Stimulated activated CD4-positive, alpha-beta T cell treated with anti-CD3 and anti-CD28 coated beads, Interleukin-12 subunit alpha, Interleukin-12 subunit beta, amount 100 ng/mL, for 48 hours (primary cell): ENCODE measurements at places on chromosomes 7 and 10.

- no peak for DNase-seq
Measured at GRCh38 chr10:43899224-43899959, 250.7 kb upstream of the ZNF32 start.

GRCh38 chr7:1671594-1672451 lies 1.7 kb downstream of the ELFN1 start:
- DNase-seq: no peak

- no peak for DNase-seq
Measured at GRCh38 chr7:112206991-112207592, 597 bp downstream of the ZNF277 start.

GRCh38 chr10:585502-585901 lies 104.0 kb downstream of the DIP2C start:
- no peak for DNase-seq

DNA sequence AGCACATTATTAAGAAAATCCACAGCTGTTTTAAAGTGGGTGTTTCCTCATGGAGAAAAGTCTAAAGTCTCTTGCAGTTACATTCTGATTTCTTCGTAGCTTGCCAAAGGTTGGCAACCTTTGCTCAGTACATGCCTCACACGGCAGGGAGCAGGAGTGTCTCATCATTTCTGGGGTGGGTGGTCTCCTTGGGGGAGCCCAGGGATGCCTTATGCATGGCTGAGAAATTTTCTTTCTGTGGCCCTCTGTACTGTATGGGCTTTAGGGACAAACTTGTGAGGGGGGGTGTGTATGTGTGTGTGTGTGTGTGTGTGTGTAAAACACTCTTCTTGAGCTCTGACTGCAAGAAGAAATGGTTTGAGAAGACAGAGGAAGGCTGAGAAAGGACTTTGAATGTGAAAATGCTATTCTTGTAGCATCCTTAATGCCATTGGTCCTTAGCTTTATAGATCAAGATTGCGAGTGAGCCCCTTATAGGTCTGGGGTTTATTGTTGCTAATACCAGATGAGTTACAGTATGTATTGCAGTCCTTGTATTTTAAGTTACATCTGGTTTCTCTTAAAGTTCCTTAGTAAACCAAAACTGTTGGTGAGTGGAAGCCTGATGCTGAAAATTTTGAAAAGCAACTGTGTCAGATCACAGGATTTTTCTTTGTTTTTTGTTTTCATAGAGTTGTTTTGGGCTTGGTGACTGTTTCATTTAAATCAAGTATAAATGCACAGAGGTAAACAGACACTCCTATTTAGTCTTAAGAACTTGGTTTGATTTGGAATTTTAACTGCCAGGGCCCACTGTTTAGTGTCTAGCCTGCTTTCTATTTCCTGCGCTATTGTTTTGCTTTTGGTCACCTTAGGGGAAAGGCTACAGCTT lies 242.0 kb downstream of the BICC1 start:
- DNase-seq: no peak

GRCh38 chr10:74523199-74523598 lies 303.2 kb upstream of the KAT6B start:
- DNase-seq: no peak

DNA sequence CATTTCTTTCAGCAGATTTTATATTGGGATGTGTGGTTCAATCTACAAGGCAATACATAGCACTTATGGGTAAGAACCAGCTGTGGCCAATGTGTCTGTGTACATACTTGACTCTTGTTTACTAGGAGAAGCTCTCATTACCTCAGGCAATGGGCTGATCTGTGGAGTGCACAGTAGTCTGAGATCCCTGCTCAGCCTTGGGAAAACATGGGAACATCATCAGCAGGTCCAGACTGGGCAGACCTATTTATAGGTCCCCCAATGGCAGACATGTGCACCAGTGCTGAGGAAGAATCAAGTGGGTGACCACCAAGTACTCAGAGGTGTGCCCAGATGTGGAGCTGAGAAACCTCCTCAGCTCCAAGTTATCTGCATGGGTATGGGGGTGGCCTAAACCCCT lies 349.7 kb downstream of the KIF20B start:
- no peak for DNase-seq

DNA sequence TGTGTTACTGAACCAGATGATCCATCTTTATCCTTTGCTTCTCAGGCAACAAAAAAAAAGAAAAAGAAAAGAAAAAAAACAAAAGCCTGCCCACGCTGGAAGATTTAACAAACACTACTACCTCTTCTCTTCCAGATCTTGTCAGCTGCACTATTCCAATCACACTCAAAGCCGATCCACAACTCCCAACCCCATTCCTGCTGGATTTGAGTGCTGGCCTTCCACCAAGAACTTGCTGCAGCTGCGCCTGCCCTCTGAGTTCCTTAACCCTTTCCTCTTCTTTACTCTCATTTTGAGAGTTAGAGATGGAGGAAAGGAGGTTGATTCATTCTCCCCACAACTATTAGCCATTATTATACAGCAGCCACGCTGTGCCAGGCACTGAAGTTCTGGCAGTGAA lies 16.0 kb upstream of the ITGA8 start:
- DNase-seq: no peak

- no peak for DNase-seq
Measured at GRCh38 chr10:101042118-101042517, 11.1 kb downstream of the SFXN3 start.

DNA sequence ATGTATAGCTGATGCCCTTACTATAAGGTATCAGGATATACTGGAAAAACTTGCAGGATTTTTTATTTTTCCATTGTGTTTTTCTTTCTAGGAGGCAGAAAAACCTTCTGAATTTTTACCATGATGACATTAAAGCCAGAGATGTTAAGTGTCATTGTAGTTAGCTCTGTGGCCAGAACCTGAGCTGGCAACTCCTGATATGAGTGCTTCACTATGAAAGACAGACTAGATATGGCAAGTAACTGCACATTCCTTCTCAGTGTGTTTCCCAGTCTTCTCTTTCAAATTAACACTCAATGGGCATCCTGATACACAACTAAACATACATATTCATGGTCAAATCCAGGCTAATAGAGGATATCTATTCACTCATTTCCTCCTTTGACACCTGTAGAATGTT lies 166.2 kb downstream of the CTTNBP2 start:
- DNase-seq: no peak

GRCh38 chr7:23956772-23957576 lies 247.0 kb downstream of the STK31 start:
- DNase-seq: no peak

DNA sequence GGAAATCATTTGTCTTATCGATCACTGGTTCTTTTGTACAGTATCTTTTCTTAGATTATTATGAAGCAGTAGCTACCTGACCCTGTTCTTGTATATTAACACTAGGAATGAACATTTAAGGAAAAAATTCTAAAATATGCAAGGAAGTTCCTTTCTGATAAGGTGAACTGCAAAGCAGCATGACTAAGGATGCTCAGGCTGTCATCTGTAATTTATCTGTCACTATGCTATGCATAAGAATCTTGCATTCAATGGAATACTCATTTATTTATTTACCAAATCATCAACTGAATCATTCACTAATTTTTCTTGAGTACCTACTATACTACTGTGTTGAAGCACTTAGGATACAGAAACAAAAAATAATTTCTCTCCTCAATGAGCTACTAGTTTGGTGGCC lies 5.8 kb downstream of the GSDME start:
- no peak for DNase-seq
